ENCODE measurements at places on chromosomes 16 and 17. TPM values are rescaled to one million over a fixed set of nuclear protein-coding genes. Genes with fewer than 3 reads are reported as not detected.
A peak's percentile ranks its signal among the peaks of the same experiment; 100 is the strongest.

Gene MYO15A
- 0.76 TPM for total RNA-seq

DNA sequence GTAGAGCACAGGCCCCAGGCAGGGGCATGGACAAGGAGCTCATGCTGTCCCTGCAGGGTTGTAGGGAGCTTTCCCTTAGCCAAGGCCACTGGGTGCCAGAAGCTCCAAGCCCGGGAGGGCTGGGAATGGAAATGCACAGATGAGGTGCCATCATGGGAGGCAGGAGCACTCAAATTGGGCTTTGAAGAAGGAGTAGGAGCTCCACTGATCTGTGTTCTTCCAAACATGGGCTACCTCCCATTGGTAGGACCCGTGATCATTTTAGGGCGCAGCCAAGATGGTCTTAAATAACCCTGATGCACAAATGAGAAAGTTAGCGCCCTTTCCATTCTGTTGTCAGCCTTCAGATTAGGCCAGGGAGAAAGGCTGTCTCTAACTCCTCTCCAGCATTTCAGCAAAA lies 201.5 kb downstream of the ZNF423 start:
- no peak for DNase-seq
- H3K4me3 ChIP-seq = no peak overlapping the region
- no peaks in the 10 kb centered on the region for H3K36me3 ChIP-seq
- no peaks in the 10 kb centered on the region for H3K27me3 ChIP-seq
- no peak overlapping the region for H3K27ac ChIP-seq

- H3K36me3 ChIP-seq = peaks cover 2% of the 10 kb centered on the region
- no peak for DNase-seq
These were observed 628 bp upstream of the ZNF18 start for GRCh38 chr17:11997972-11998233.

GRCh38 chr17:70796757-70797156 lies 627.4 kb downstream of the KCNJ2 start:
- DNase-seq = no peak
- H3K4me3 ChIP-seq = no peak overlapping the region
- H3K4me1 ChIP-seq = no peaks in the 10 kb centered on the region
- no peaks in the 10 kb centered on the region for H3K27me3 ChIP-seq

DNA sequence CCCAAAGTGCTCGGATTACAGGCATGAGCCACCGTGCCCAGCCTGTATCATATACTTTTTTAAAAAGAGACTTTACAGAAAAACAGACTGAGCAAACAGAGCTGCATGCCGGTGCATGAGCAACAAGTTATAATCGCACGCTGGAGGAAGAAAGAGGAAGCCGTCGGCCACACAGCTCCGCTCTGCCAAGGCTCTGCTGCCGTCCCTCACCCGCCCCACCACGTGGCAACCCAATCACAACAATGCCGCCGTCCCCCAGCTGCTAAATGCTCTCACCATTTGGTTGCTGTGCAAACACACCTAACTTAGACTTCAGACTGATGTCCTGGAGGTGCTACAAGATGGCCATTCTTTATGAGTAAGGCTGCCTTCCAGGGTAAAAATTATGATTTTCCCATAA lies 83.5 kb downstream of the ADCY9 start:
- H3K4me1 ChIP-seq = peaks cover 21% of the 10 kb centered on the region
- H3K27me3 ChIP-seq = no peaks in the 10 kb centered on the region
- no peak overlapping the region for H3K4me3 ChIP-seq
- H3K27ac ChIP-seq = peak overlapping the region; percentile 61

DNA sequence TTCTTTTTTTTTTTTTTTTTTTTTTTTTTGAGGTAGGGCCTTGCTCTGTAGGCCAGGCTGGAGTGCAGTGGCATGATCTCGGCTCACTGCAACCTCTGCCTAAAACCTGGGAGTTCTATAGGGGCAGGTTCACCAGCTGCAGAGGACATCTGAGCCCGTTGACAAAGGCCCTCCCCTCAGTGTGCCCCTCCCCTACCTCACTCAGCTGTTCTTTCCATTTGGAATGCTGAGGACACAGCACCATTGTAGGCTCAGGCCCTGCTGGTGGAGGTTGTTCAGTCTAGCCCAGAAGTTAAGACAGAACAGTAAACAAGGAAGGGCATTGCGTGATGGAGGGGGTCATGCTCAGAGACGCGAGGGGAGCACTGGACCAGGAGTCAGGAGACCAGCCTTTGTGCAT lies 21.8 kb upstream of the KIF19 start:
- no peak overlapping the region for H3K4me3 ChIP-seq
- no peaks in the 10 kb centered on the region for H3K27me3 ChIP-seq
- no peaks in the 10 kb centered on the region for H3K4me1 ChIP-seq
- no peak for DNase-seq
- no peaks in the 10 kb centered on the region for H3K36me3 ChIP-seq

DNA sequence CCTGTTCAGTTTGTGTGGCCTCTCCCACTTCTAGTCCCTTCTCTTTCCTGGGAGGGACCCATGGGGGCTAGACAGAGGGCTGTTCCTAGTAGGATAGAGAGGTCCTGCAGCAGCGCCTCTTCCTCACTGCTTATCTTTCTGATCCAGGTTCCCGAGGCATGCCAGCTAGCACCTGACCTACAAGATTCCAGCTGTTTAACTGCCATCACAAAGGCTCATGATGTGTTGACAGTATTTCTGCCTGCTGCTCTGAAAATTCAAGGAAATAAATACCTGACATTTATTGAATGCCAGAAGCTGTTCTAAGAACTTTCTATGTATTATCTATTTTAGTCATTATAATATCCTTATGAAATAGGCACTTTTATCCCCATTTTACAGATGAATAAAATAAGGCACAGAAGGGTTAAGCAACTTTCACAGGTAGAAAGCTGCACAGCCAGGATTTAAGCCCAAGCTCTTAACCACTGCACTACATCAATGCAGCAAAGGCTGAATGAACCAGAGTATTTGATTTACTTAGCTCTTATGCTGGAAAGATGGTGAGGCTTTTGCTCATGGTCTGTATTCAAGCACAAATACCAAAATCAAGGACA lies 38.8 kb downstream of the HEATR6 start:
- H3K27me3 ChIP-seq = no peaks in the 10 kb centered on the region
- H3K27ac ChIP-seq = no peak overlapping the region
- peaks cover 5% of the 10 kb centered on the region for H3K4me1 ChIP-seq
- H3K36me3 ChIP-seq = no peaks in the 10 kb centered on the region
